Muscle of leg (tissue), 16 donors: ENCODE measurements at places on chromosomes 4 and X. TPM values are rescaled to one million over a fixed set of nuclear protein-coding genes. Genes with fewer than 3 reads are reported as not detected.

The UGT2B7 gene
- 2.6 TPM for polyA plus RNA-seq

The CXCL11 gene
- not detected for polyA plus RNA-seq

The HERC6 gene
- polyA plus RNA-seq, result 1.5 TPM

The PNMA6F gene
- polyA plus RNA-seq, result not detected

The ATP2B3 gene
- 0.29 TPM for polyA plus RNA-seq

The SULT1E1 gene
- 40.2 TPM for polyA plus RNA-seq

The DDIT4L gene
- 7.5 TPM for polyA plus RNA-seq

The PCDH18 gene
- 26.0 TPM for polyA plus RNA-seq

The CTAG1A gene
- polyA plus RNA-seq, result not detected

The NHSL2 gene
- 11.1 TPM for polyA plus RNA-seq

DNA sequence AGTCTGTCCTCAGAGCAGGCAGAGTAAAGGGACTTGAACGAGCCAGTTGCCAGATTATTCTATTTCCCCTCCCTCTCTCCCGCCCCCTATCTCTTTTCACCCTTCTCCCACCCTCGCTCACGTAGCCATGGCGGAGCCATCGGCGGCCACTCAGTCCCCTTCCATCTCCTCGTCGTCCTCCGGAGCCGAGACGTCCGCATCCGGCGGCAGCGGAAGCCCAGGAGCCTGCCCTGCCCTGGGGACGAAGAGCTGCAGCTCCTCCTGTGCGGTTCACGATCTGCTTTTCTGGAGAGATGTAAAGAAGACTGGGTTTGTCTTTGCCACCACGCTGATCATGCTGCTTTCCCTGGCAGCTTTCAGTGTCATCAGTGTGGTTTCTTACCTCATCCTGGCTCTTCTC lies 106.2 kb upstream of the SMAD1 start:
- DNase-seq, result no peak

DNA sequence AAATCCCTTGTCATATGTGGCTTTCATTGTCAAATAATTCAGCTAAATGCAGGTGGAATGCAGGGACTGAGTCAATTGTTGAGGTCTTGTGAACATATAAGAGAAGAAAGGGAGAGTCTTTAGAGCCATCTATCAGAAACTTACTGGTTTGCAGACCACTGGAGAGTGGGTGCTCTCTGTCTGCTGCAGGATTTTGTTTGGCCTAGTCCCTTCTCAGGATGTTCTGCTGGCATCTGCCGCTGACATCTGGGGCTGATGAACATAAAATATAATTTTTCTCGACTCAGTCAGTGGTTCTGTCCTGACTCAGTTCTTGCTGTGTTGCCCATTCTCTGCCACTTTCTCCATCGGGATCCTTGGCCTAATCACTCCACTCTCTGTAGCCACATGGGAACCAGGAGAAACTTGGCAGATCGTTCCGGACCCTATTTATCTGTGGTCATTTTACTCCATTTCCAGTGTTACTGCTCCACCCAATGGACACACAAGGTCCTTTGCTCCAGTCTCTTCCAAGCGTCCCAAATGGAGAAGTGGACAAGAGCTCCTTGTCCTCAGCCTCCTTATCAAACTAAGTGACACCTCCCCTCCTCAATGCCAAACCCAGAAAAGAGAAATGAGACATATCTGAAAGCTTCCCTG lies 436.2 kb downstream of the FAT4 start:
- DNase-seq, result peak; percentile 64

DNA sequence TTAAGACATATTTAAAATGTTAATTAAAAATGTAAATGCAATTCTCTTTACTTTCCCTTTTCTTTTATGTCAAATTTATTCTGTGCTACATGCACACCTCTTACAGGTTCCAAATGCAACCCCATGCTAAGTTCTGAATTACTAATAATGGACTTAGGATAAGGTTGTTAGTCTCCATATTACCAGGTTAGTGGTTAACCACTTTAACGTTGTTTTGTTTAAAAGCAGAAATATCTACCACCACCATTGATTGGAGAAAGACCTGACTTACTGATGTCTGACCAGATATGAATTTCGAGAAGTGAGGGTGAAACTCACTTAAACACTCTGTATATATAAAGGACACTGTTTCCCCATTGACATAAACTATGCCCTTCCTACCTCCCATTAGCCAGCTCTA lies 6.9 kb upstream of the TRPC3 start:
- no peak for DNase-seq

DNA sequence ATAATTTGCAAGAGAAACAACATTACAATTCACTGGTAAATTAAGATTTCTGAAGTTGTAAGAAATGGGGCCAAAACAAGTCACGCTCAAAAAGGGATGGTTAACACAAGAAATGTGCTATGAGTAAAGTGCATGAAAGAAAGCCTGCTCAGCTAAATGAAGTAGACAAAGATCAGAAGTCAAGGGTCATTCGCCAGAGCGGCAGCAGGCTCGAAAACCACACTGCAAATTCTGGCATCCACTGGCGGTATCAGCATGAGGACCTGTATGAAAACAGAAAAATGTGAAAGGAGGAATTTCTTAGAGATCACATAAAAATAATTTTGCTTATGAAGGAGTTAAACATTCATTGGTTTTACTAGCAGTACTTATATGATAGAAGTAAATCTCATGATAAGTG lies 49.6 kb downstream of the FBXL5 start:
- no peak for DNase-seq

- no peak for DNase-seq
Measured at GRCh38 chr4:41388080-41388479, 131.4 kb downstream of the UCHL1 start.

- no peak for DNase-seq
Measured at GRCh38 chr4:80613470-80613869, 277.9 kb downstream of the CFAP299 start.

GRCh38 chrX:15564981-15565579 lies 35.7 kb downstream of the ACE2 start:
- DNase-seq, result peak; percentile 53

- DNase-seq, result no peak
Measured at GRCh38 chr4:2961811-2962441, 1.3 kb downstream of the NOP14 start.

DNA sequence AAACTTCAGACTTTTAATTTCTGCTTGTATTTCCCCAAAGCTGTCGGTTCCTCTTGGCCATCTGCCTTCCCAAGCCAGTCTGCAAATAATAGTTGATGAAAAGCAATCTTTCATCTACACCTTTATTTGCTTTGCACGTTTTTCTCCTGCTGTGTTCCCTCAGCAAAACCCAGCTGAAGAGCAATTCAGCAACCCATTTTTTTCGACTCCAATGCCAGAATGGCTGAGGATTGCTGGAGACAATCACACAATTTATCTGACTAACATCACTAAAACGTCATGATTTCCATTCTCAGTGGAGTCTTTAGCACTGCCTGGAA lies 94.3 kb downstream of the GPRIN3 start:
- DNase-seq, result no peak

DNA sequence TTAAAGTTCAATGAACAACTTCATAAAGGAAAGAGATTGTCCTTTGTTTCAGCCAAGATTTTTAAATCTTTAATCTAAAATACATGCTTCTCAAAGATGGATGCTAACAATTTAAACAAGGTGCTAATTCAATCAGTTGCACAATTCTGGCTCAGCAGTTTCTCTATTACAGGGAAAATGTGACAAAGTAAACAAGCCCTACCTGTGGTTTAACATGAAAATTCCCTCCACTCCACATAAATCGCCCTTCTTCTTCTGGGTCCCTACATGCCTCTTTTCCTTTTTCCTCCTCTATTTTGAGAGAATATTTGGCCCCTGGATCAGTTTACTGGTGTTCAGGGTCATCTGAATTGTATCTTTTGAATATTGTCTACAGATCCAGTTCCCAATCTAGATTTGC lies 80.6 kb downstream of the FRYL start:
- no peak for DNase-seq

DNA sequence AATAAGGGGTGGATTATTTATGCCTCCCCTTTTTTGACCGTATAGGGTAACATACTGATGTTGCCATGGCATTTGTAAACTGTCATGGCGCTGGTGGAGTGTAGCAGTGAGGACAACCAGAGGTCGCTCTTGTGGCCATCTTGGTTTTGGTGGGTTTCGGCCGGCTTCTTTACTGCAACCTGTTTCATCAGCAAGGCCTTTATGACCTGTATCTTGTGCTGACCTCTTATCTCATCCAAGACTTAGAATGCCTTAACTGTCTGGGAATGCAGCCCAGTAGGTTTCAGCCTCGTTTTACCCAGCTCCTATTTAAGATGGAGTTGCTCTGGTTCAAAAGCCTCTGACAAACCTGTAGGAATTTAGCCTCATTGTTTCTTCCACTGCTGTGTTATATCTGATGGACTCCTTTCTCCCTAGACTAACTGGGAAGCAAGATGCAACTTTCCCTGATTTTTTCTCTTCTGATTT lies 71.4 kb downstream of the TMEM131L start:
- no peak for DNase-seq

DNA sequence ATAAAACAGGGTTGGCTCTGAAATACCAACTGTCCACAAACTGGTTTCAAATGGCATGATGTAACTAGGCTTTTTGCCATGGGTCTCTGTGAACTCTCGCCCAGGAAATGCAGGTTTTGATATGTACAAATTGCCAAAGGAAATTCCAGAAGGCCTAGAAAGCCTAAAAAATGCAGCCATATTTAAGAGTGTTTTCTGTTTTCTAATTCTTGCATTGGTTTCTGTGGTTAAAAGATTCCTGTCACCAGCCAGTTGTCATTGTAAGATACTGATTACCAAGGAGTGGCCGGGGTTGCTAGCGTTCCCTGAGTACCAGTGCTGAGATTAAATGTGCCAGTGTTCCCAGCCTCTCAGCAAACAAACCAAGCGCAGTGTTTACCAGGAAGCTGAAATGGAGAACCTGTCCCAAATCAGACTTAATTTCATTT lies 53.9 kb upstream of the SORBS2 start:
- no peak for DNase-seq

DNA sequence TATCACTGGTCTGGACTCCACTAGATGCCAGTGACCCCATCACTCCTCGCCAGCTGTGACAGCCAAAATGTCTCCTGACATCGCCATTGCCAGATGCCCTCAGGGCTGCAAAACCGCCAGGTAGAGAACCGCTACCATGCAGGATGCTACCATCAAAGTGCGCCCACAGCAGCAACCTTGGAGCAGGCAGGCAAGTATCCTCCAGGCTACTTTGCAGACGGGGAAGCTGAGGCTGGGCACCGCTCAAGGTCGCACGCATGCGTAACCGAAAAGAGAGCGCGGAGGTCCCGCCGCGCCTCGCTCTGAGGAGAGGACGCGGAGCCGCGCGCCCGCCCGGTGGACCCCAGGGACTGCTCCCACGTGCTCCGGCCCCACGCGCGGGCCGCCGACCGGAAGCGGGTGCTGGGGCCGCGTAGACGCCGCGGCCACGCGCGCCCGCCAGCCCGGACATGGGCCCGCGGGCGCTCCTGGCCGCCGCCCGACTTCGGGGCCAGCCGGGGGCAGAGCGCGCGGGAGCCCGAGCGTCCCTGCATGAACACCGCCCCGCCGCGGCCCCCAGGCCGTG lies at the start of gene STS:
Gene STS, plus strand, starts transcription at position 300 of the 565 bp plus-strand sequence. CDS start 105,488 bp downstream, outside the sequence.
- DNase-seq, result peak; percentile 76

DNA sequence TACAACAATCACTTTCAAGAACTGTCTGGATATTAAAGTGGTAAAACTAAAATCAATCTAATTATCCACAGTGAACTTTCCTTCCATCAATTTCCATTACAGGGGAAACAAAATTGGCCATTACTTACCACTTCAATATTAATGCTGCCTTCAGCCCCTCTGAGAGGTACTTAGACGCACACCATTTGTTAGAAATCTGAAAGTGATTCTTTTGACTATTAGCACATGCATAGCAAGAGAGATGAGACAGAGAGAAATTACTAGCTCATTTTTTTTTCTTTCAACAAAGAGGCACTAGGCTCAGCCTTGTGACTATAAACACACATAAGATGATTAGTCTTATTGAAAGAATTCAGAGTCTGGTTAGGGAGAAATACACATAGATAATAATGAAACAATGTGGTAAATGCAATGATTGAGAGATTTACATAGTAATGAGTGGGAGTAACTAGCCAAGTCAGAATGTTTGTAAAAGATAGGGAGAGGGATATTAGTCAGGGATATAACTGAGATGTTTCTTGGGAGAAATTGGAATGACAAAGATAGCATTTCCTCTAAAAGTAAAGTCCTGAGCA lies 93.3 kb downstream of the YIPF7 start:
- no peak for DNase-seq

DNA sequence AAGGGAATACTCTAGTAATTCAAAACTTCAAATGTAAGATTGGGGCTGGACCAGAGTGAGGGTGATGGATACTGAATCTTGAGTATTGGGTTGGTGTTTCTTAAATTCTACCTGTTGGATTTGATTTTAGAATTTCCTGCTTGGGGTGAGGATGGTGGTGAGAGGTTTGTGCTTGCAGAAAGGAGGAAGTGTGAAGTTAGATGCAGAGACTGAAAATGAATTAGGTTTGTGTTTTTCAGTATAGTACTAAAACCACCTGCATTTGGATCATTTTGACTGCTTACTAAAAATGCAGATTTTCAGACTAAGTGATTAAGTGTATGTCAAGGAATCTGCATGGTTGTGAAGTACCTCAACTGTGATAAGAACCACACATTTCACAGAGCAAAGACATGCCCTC lies 131.5 kb upstream of the CENPE start:
- no peak for DNase-seq

- DNase-seq, result no peak
Measured at GRCh38 chr4:73053974-73054480, 15.5 kb downstream of the COX18 start.

DNA sequence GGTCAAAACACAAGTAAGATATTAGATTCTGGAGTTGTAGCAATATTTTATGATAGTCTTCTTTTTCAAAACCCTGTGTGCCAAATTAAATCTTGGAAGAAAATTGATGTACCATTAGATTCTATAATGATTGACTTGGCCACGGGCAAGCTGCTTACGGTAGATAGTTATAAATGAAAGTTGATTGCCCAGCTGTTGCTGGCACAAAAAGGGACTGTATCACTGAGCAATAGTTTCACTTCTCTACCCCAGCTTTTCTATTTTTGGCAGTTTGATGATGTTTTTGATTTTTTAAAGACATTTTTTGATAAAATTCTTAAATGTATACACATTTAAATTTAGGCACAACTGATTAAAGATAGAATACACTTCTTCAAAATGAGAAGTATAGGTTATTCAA lies 333.3 kb downstream of the TRAM1L1 start:
- DNase-seq, result no peak

DNA sequence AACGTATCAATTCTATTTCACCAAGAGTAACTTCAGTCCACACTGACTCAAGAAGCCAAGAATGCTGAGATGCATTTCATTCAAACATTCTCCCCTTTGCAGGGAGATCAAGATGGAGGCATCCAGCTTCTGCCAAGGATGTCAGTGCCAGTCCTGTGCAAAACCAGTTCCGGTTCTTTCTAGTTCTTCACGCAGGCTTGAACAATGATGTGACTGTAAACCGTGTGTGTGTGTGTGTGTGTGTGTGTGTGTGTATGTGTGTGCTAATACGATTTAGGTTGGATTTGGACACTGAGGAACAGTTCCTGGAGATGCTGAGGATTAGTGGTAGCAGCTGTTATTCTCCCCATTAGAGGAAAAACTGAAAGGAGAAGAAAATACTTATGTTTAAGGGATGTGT lies at the start of gene REELD1:
Gene REELD1, plus strand, starts transcription at position 301 of the 400 bp plus-strand sequence. CDS start 2,415 bp downstream, outside the sequence.
- no peak for DNase-seq

DNA sequence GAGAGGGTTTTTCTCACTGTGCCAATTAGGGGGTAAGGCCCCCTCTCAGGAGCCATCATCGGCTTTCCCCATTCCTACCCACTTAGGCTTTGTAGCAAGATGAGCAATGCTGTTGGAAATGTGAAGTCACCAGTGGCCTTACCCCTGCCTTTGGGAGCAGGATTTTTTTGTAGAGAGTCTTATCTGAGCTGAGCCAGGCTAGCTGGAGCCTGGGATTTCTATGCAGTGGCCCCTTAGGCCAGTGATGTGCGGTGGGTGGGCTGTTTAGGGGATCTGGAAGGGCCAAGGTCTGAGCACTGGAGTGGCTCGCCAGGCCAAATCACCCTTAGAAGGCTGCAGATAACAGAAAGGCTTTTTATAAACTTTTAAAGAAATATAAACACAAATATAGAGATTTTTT lies 4.2 kb downstream of the CXorf65 start:
- DNase-seq, result no peak
